Fibroblast of the aortic adventitia (primary cell): ENCODE measurements at places on chromosomes 1 and 21. TPM values are rescaled to one million over a fixed set of nuclear protein-coding genes. Genes with fewer than 3 reads are reported as not detected.

GRCh38 chr21:34846601-34847112 lies 177.9 kb downstream of the CLIC6 start:
- peak; percentile 49 for DNase-seq

GRCh38 chr1:10229903-10230302 lies 19.5 kb downstream of the KIF1B start:
- DNase-seq = no peak

GRCh38 chr1:223551610-223552009 lies 113.9 kb downstream of the CAPN8 start:
- no peak for DNase-seq

The SPATA46 gene
- total RNA-seq = not detected in 2 replicates

DNA sequence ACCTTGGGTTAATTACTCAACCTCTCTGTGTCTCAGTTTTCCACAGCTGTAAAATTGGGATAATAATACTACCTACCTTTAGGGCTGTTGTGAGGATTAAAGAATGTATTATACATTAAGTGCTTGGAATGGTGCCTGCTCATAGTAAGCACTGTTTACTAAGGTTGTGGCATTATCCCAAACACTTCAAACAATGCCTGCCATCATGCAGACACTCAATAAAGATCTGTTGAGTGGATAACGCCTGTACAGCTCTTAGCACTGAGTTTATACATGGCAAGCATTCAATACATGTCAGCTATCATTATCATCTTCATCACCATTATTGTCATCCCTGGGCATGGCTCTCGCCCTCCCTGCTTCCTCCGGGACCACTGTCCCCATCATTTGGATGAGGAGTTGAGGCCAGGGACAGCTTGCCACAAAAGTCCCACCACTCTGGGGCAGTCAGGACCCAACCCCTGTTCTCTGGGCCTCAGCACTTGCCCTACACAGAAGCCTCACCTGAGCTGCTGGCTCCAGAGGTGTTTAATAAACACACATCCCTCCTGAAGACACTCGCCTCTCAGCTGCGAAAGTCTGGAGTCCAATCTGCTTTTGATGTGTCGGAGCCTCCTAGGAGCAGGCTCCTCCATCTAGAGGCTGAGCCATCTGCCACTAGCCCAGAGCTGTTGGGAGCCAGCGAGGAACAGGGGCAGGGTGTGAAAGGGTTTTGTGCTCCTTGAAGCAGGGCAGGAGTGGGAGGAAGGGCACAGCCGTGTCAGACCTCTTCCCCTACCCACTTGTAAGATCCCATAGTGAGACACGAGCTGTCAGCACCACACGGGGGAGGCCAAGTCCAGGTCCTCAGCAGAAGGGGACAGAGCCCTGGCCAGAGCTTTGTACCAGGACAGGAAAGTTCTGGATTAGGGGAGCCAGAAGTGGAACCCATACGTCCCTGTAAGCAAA lies 80.9 kb upstream of the ZC3H12A start:
- DNase-seq = no peak

The MAP1LC3C gene
- total RNA-seq = 0.09 TPM in 1 of 2 replicates, not detected in the other

The NUDT17 gene
- 5.2 and 8.3 TPM in 2 replicates for total RNA-seq

The ZMYM4 gene
- 47.8 and 52.2 TPM in 2 replicates for total RNA-seq

The KANK4 gene
- total RNA-seq = 0.09 and 0.16 TPM in 2 replicates
